ENCODE measurements at places on chromosomes 16 and 17.

GRCh38 chr16:87895641-87896141 is 26.4 kb upstream of the SLC7A5 start:
- peak; percentile 41 for DNase-seq

- peak; percentile 47 for DNase-seq
These were observed 24.3 kb upstream of the ZNF750 start for GRCh38 chr17:82863941-82864712.

DNA sequence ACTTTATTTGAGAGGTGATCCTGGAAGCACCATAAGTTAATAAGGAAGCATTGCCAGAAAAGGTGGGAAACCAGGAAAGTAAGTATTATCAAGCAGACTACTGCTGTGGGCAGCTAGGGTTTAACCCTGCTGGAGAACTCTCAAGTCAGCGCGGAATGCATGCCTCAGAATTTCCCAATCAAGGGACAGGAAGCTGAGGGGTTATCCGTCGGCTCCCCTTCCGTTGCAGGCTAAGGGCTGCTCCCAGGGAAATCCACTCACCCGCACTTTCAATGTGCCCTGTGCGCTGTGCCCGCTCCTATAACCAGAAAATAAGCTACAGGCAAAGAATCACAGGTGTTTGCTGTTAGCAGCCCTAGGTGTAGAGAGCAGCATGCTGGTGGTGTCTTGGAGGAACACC is 138.5 kb upstream of the CACNG3 start:
- DNase-seq: no peak

- no peak for DNase-seq
These were observed 50.0 kb downstream of the NUP93 start for GRCh38 chr16:56779906-56780305.

GRCh38 chr17:32275060-32276042 is 9.7 kb downstream of the RHBDL3 start:
- DNase-seq: no peak

- DNase-seq: no peak
These were observed 39.5 kb downstream of the VMP1 start for GRCh38 chr17:59746849-59747445.

DNA sequence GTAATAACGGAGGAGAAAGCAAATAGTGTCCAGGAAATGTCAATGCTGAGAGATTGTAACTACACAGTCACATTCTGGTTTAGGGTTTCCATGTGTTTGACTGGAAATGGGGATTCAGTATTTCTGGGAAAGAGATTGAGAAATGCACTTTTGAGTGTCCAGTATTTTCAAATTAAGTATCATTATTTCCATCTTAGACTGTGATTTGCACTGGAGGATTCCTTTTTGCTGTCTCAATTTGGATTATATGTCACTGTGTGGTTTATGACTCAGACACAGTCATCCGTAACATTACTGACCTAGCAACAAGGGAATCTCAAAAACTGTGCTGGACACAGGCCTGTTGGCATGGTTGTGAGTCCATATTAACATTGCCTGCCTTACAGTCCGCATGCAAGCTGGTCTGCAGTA is 681.4 kb downstream of the CDH11 start:
- DNase-seq: no peak

GRCh38 chr17:1492249-1493206 is at the start of gene MYO1C:
MYO1C (minus strand) TSS chr17:1492686; CDS start chr17:1492487, 199 bp downstream.
- no peak for DNase-seq

DNA sequence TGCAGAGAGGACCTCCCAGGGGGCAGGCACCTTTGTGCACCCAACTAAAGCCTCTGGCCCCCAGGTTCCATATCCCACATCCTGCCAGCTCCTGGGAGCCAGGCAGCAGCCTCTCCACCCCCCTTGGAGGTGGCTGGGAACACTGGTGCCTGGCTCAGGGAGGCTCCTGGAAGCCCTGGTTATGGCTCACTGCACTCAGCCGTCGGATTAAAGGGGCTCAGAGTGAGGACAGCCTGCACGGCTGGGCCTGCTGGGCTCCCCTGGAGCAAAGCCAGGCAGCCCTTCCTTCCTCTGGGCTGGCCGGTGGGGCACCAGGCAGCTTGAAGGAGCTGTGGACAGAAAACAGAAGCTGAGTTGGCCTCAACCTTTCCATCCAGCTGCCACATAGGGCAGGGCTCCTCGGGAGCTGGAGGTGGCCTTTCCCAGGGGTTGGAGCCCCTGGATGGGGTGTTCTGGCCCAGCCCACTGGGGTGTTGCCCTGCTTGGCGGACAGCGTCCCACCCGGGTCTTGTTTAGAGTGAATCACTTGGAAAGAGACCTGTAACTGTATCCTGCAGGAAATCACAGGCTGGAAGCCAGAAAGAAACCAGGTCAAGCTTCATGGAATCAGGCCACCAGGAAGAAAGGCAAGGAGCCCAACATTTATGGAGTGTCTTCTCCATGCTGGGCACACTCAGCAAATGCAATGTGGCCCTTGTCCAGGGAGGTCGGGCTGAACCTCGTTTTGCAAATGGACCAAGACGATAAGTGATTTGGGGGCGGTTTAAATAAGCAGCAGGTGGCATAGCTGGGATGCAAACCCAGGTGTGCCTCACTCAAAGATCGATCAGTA is 253.3 kb downstream of the SOX9 start:
- DNase-seq: no peak

DNA sequence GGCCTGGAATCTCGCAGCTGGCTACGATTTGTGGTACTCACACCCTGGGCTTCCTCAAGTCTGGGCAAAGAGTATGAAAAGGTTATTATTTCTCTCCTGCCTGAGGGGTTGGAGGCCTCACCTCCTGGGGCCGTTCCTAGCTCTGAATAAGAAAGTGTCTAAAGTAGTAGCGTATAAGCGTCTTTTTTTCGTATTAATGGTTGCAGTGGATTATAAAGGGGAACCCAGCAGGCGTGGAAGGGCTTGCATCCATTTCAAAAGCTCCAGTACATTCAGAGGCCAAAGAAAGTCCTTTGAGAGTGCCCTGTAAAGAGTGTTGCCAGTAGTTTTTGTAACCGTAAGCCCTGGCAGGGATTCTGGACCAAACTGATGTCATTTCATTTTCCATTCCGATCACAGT is 72.2 kb upstream of the MPHOSPH6 start:
- no peak for DNase-seq

GRCh38 chr17:77558846-77559626 is 399.5 kb upstream of the TNRC6C start:
- no peak for DNase-seq

- no peak for DNase-seq
These were observed 63.3 kb downstream of the GAN start for GRCh38 chr16:81378049-81378448.

DNA sequence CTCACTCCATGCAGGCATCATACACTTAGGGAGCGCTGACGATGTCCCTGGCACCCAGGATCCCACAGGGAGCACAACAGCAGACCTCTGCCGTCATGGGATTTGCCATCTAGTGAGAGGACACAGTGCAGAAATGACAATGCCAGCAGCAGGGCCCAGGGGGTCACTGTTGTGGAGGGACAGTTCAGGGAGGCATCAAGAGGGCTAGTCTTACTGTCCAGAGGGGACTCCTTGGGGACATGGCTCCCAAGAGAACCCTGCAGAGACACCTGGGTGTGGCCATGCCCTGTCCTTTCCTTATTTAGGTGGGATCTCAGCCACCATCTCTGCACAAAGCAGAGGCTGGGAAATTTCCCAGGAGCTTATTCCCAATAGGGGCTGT is 73.7 kb downstream of the CRISPLD2 start:
- DNase-seq: no peak

DNA sequence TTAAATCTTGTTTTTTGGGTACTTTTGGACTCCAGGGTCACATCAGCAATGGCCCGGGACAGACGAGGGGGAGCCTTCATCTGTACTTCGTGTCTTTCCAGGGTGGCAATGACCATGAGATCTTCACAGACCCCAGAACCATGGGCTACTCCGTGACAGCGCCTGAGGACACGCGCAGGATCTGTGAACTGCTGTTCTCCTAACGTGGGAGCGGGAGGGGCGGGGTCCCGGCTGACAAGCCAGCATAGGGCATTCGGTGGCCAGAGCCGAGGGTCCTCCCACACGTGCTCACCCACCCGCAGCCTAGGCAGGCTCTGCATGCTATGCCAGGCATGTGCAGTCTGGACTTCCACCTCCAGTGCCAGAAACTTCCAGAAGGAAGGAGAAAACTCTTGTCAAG is 21.2 kb downstream of the CARHSP1 start:
- DNase-seq: no peak

- DNase-seq: no peak
These were observed 225.6 kb upstream of the HSBP1 start for GRCh38 chr16:83581994-83582747.

DNA sequence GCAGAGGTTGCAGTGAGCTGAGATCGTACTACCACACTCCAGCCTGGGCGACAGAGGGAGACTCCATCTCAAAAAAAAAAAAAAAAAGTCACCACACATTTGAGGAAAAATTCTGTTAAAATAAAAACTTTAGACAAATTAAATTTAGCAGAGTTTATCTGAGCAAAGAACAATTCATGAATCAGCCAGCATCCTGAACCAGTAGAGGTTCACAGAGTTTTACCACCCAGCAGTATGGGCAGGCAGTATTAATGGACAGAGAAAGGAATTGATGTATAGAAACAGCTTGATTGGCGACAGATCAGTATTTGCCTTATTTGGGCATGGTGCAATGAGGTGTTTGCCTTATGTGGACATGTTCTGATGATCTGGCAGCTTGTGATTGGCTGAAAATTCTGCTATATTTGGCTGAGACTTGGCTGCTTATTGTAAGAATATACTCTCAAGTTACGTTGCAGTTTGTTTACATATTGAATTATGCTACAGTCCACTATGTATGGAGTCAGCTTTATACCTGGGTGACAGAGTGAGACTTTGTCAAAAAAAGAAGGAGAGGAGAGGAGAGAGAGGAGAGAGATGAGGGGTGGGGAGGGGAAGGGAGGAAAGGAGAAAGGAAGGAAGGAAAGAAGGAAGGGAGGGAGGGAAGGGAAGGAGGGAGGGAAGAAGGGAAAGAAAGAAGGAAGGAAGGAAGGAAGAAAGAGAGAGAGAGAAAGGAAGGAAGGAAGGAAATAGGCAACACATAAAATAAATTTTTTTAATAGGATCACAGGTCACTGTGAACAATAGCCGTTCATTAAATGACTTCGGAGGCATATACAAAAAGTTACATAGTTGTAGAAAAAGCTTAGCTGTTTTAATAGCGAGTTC is 14.6 kb downstream of the ABCC3 start:
- no peak for DNase-seq

DNA sequence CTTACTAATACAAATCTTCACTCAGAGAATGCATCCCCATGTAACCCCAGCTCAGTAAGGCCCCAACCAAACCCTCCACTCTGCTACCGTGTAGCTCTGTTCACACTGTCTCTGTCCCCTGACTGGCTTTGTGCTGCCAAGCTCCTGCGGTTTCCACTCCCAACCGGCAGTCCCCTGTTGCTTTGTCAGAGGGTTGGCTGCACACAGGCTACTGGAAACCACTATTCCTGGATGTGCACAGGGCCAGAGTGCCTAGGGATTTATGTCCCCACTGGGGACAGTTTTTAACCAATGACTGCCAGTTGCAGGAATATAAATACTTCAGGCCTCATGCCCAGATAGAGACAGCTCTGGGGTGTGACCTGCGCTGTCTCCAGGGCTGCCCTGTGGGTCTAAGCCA is 157.1 kb upstream of the C16orf82 start:
- no peak for DNase-seq

- no peak for DNase-seq
These were observed 16.0 kb upstream of the LHX1 start for GRCh38 chr17:36921095-36921851.

- no peak for DNase-seq
These were observed 67.1 kb upstream of the NLK start for GRCh38 chr17:27975146-27976011.

DNA sequence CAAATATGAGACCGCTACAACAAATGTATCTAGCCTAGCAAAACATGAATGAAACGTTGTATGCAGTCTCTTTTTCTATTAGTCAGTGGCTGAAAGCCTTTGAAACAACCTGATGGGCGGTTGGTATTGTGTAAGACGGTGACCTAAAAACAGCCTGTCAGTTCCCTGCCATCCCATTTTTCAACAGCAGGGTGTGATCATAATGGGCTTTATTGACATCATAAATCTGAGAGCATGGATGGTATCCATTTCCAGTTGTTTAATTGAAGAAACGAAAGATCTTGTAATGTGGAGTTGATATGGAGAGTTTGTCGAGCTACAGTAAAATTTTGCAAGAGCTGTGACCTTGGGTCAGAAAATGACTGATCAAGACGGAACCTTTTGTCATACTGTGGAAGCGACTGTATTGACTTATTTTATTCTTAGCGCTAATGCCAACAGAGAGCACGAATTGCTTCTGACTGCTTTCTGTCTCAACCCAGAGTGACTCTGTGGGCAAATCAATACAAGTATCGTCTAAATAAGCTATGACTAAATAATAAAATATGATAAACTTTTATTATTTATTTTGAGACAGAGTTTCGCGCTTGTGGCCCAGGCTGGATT is 12.3 kb upstream of the MEIOB start:
- no peak for DNase-seq

DNA sequence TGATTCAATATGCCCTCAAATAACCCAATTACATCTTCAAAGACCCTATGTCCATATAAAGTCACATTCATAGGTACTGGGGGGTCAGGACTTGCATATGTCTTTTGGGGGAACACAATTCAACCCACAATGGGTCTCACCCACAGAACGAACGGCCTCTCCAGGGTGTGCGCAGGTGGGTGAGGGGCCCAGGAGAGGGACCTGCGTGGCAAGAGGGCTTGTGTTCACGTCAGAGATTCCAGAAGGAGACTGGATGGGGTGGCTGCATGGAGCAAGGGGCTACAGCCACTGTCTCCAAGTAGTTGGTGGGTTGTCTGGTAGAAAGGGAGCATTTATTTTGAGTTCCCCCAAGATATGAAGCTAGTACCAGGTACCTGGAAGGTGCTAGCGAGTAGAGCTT is 212.2 kb downstream of the SEC14L1 start:
- DNase-seq: no peak

GRCh38 chr17:55161935-55162555 is 102.7 kb upstream of the HLF start:
- DNase-seq: no peak

DNA sequence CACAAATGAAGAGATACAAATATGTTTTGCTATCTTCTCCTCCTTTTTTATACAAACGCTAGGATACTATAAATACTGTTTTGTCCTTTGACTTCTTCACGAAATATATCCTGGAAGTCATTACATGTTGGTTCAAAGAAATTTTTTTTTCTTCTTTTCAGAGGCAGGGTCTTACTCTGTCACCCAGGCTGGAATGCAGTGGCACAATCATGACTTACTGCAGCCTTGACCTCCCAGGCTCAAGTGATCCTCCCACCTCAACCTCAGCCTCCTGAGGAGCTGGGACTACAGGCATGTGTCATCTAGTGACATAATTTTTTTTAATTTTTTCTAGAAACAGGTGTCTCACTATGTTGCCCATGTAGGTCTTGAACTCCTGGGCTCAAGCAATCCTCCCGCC is 16.1 kb downstream of the CMC2 start:
- DNase-seq: no peak

DNA sequence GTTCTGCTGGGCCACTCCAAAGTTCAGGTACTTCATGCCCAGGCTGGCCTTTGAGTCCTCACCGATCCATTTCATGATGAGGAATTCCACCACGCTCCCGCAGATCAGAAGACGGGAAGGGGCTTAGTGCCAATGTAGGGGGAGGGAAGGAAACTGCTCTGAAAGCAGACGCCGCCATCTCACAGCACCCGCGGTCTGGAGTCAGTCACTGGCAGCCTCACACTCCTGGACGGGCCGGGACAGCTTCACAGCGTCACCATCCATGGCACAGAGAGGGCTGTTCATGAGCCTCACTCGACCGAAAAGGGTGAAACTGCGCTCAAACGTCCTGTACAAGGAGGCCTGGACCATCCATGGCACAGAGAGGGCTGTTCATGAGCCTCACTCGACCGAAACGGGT is 62.0 kb downstream of the RPH3AL start:
- DNase-seq: no peak

Measured in stimulated activated CD8-positive, alpha-beta memory T cell treated with anti-CD3 and anti-CD28 coated beads, Interleukin-4, amount 100 ng/mL, for 1 hour (primary cell).